Esophagus squamous epithelium (tissue), 5 donors: ENCODE measurements at places on chromosomes 7 and 10.

DNA sequence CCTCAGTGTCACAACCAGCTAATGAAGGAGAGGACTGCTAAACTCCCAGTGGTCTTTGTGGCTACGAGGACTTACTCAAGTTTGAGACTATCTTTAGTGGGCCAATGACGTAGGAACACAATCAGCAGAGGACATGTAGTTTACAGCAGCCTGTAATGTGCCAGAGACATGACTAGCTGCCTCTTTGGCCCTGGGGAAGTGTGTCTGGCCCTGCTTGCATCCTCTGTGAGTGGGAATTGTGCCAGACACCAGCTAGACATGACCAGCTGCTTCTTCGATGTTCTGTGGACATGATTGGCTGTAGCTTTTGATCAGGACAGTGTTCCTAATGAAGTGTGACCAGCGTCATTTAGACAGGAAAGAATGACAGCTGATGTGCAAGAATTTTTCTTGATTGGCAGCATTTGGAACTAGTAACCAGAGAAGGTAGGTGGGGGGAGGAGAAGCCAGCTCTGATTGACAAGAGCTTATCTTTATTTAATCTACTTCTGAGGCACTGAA is 141.7 kb downstream of the AUTS2 start:
- no peak for DNase-seq

- DNase-seq: no peak
Observed at GRCh38 chr7:82331234-82331633, 112.3 kb downstream of the CACNA2D1 start.

DNA sequence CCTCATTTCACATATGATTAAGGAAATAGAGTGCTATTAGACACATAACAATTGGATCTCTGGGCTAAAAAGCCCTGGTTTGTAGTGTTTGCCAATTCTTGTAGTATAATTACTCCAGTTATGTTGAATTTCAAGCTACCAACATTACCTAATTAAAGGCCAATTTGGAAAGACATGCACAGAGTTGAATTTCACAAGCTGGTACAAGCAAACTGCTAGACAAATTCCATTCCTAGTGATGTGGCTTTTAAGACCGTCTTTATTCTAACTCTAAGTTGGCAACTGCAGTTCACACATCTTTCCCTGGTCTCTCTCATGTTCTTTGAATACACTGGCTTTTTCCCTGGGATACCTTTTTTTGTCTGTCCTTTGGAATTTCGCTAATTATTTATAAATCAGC is 384.1 kb upstream of the CNTNAP2 start:
- DNase-seq: no peak

DNA sequence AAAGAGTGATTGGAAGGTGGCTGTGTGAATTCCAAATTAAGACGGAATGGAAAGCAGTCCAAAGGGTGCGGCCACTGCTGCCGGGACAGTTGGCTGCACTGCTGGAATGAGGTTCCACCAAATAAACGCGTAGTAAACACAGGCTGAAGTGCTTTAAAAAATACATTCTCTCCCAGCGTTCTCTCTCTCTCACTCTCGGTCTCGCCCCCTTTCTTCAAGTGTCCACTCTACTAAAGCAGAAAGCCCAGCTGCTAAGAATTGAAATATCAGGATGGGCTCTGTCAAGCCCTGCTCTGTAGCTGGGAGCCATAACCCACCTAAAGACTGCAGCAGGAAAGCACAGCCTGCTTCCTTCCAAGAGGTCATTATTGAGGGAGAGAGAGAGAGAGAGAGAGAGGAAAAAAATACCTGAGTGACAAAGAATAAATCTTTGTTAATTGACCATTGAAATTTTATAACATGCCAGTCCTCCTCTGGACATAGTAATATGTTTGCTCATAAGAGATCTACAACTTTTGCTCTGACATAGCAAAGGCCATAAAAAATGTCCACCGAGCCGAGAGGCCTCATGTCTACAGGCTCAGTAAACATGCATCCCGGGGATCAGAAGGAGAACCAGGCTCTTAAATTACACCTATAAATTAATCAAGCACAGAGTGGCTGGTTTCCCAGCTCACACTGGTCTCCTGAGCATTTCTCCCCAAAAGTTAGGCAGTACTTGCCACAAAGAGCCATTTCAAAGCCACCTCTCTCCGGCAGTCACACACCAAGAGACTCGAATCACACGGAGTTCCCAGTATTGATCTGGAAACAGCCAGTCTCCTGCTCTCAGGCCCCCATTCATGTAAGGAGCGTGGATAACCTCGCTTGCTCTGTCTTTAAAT is 72.8 kb downstream of the FGFR2 start:
- DNase-seq: no peak

- DNase-seq: no peak
Observed at GRCh38 chr7:129163875-129164544, 19.5 kb downstream of the TSPAN33 start.

DNA sequence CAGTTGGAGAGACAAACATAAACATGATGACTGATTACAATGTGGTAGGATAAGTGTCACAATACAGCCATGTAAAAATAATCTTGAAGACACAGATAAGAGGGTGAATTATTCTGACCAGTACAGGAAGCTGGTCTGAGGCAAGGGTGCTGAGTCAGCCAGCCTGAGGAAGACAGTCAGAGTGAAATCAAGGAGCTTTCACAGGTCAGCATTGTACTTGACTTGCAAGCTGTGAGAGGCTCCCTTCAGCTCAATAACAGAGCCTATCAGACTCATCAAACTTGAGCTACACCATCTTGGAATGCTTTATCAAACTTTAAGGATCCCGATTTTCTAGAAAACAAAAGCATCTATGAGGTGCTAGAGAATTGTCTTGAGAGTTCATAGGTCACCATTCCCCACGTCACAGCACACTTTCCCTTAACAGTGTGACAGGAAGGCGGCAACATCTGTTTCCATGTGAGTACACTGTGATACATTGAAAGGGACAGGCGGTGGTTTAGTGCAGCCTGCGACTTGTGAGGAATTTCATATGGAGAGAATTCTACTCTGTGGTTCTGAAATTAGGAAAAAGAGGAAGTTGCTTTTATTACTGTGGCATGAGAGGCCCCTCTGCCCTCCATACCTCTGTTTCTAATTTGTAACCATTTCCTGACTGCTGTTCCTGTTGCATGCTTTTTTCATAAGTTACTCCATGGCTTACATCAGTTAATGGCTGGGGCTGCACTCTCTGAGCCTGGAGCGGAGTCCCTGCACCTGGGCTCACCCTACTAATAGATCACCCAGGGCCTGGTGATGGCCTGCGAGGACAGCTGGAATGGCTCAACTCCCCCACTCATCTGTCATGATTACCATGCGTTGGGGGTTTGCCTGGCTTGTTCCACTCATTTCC is 417.1 kb downstream of the SUGCT start:
- no peak for DNase-seq

GRCh38 chr7:106480161-106480579 is 180.8 kb downstream of the CCDC71L start:
- no peak for DNase-seq

- no peak for DNase-seq
Observed at GRCh38 chr10:106175760-106176377, 988.6 kb downstream of the SORCS1 start.

DNA sequence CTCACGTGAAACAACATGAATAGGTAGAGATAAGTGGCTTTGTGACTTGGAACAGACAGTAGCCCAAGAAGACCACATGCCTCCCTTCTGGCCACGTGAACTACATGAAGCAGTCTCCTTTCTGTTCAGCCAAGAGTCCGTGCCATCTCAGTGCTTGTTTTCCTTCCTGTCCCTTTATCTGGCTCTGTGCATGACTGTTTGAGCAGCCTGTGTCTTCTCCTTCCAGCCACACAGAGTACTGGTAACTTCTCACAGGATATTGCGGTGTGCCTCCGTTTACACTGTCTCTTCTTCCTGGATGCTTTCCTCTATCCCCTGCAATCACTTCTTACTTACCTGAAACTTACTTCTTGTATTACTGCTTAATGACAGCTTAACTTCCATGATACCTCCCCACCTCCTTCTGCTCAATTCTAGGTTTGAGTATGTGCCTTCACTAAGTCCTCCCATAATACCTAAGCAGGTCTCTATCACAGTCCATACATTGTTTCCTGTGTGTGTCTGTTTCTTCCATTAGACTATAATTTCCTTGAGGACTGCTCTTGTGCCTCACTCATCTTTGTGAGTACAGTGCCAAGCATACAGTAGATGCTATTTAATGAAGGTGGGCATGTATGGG is 748.7 kb downstream of the AUTS2 start:
- no peak for DNase-seq

DNA sequence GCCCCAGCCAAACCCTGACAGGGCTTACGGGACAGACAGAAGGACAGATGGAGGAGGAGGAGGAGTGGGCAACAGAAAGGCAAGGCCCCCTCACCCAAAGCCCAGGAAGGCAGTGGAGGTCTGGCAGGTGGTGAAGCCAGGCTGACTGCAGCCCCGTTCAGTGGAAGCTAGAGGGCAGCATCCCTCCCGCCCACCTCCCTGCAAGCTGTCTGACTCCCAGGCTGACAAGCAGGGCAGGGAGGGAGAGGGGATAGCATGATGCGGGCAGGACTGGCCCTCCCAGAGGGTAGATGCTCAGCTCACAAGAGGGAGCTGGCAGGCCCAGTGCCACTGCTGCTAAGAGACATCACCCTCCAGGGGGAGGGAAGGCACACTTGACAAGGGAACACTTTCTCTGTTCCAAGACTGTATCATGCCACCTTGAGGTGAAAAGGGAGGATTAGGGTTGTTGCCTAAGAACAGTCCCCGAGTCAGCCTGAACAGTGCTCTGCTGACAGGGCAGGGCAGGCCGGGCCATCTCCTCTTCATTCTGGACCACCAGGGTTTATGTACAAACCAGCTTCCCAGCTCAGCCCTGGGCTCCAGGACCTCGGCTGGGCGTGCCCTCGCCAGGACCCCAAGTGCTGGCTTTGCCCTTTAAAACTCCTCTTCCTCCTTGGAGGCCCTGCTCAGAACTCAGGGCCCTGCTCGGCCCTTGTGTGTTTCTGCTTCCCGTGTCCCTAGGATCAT is 61.8 kb downstream of the RASGEF1A start:
- no peak for DNase-seq

DNA sequence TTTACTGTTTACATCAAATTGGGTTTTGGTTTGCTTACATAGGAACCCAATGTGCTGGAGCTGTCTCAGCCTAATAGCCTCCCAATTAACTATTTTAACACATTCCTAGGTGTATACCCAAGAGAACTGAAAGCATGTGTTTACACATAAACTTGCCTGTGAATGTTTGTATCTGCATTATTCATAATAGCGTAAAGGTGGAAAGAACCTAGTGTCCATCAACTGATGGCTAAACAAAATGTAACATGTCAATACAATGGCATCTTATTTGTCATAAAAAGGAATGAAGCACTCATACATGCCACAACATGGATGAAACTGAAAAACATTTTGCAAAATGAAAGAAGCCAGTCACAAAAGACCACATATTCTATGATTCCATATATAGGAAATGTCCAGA is 160.6 kb upstream of the EEPD1 start:
- no peak for DNase-seq

DNA sequence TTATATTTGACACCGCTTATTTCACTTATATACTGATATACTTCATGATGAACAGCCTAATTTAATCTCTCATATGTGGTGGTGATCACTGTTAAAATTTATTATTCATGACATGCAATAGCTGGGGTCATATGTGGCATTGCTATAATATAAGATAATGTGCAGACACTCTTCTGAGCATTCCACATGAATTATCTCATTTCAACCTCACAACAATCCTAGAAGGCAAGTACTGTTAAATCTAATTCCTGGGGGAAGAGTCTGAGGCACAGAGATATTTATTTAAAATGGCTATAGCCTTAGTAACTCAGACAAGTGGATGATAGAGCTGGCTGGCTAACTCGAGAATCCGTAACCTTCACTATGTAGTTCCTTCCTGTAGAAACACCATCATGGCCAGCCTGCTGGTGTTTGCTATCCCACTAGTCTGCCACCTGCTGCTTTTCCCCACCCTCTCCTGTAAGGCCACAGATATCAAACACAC is 46.6 kb upstream of the A1CF start:
- DNase-seq: no peak
